ENCODE measurements at places on chromosomes 2 and 18. TPM values are rescaled to one million over a fixed set of nuclear protein-coding genes. Genes with fewer than 3 reads are reported as not detected.

Gene CYRIA
- total RNA-seq, result 5.5 TPM

Gene ACVR1C
- 1.2 TPM for total RNA-seq

Gene OR6B3
- total RNA-seq, result not detected

Gene NOSTRIN
- total RNA-seq, result not detected

Gene METTL8
- total RNA-seq, result 15.3 TPM

Gene AAK1
- 50.5 TPM for total RNA-seq

Gene DOK1
- total RNA-seq, result 116 TPM

Gene ID2
- total RNA-seq, result 97.4 TPM

All from smooth muscle cell of the pulmonary artery (primary cell).